ENCODE measurements at places on chromosomes 1 and 21.

GRCh38 chr1:187617776-187618175 is 789.0 kb downstream of the PLA2G4A start:
- DNase-seq: no peak

GRCh38 chr1:200291106-200291505 is 118.7 kb downstream of the ZNF281 start:
- no peak for DNase-seq

DNA sequence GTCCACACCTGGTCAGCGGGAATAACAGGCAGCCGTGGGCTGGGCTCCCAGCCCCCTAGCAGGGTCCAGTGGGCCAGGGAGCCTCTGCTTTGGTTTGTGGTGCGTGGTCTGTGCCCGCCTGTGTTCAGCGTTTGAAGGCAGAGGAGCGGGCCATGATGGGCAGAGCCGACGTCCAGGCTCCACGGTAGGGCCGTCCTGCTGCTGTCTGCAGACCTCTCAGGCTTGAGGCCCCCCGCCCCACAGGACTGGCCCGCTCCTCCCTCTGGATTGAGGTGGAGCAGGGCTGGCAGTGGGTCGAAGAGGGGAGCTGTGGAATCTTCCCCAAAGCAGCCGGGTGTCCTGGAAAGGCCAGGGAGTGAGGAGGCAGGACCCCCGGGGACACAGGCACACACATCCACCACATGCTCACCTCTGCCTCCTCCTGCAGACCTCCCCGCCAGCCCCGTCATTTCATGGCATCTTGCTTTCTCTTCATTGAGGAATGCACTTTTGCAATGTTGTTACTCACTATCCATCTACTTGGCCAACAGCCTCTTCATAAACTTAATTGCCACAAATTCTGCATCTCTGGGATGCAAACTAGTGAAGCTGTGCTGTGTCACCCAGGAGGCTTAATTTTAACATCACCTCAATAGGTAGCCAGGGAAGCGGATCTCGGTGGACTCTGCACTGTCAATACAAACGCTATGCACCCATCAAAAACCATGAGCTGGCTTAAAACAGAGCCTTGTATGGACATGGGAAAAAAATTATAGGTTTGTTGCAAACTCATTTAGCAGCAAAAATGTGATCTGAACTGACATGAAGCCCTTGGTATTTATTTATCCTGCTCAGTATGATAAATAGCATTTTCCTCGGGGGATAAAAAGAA is 85.9 kb downstream of the PDE9A start:
- no peak for DNase-seq

DNA sequence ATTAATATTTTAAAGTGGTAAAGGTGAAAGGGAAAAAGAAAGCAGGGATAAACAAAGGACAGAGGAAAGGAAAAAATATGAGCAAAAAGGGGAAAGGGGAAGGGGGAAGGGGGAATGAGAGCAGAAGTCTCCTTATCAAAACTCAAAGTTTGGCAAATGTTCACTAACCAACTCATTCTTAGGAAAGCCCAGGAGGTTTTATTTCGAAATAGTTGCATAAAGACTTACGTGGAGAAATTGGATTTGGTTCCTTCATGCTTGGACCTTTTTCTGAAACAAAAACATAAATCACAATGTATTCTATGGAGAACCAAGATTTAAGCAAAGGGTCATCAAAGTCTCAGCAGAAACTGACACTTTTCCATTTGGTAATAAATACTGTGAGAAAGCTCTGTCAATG is 188.1 kb downstream of the TGFBR3 start:
- DNase-seq: peak; percentile 77

DNA sequence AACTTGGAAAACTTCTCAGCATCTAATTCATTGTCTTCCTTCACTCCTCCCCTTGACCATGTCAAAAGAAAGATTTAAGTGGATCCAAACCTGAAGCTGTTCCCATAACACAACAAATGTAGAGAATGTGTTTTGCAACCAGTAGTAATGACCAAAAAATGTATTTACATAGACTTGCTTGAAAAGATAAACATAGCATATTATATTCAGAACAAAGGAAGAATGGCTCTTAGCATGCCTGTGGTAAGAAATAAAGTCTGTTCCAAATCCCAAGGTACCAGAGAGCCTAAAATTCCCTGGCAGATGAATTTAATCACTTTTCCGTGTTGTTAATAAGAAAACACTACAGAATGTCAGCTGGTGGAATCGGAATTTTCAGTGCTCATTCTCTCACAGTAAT is 36.8 kb downstream of the FMO3 start:
- peak; percentile 84 for DNase-seq

GRCh38 chr1:167412920-167413319 is 105.4 kb downstream of the CD247 start:
- DNase-seq: no peak

DNA sequence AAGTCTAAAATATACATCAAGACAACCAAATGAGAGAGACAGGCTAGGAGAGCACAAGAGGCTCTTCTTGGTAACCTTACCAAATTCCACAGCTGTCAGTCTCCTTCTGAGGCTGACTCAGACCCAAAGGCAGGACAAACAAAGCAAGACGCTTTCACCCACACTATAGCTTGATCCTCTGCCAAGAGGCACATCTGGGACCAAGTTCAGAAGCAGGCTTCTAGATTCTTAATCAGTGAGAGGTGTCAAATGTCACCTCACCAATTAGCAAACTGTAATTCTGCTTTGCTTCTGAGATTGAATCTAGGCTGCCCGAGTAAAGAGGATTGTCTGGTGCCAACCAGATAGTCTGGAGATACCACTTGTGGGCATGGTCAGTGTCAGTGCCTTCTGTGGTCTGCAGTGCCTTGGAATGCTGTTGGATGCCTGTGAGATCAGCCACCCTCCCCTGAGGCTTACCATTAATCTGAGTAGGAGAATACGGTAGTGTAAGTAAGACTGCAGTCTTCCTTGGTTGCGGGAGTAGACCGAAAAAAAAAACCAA is 151.0 kb downstream of the FMN2 start:
- peak; percentile 70 for DNase-seq

GRCh38 chr1:32828341-32828740 is 10.9 kb downstream of the S100PBP start:
- DNase-seq: no peak

GRCh38 chr1:232319518-232320210 is 310.3 kb downstream of the SIPA1L2 start:
- DNase-seq: no peak

GRCh38 chr1:60948486-60948885 is 133.9 kb upstream of the NFIA start:
- DNase-seq: no peak

GRCh38 chr1:220991959-220992704 is 112.9 kb downstream of the HLX start:
- DNase-seq: no peak

DNA sequence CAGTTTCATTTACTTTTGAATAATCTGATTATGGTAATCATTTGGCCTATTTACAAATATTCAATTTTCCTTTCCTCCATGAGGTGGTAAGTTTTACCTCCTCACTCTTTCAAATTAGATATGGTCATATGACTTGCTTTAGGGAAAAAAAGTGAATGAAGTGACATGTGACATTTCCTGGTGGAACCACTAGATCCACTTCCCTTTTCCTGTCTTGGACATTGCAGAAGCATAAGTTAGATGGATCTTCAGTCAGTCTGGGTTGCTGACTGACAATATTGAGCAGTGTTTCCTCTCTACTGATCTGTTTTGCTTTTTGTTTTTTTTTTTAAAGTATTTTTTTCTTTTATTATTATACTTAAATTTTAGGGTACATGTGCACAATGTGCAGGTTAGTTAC is 481.1 kb upstream of the PTBP2 start:
- no peak for DNase-seq

DNA sequence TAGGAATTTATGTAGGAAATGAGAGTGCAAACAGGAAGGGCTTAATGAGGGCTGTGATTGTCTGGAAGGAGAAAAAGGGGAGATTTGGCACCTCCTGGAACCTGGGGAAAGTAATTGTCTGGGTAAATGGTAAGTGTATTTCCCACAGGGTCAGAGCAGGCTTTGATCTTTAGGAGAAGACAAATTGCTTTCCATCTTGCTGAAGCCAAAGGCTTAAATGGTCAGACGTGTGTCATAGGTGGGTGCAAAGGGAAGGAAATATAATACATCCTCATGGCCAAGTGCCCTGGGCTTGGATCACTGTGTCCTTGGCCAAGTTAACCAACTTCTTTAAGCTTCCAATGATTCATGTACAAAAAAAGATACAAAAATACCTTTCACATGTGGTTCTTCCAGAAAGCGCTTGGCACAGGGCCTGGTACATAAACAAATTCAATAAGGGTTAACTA is 1.3 kb upstream of the DUSP23 start:
- peak; percentile 15 for DNase-seq

- DNase-seq: no peak
Measured at GRCh38 chr1:29047142-29047541, 76.6 kb downstream of the TMEM200B start.

- no peak for DNase-seq
Measured at GRCh38 chr1:38561725-38562124, 297.8 kb downstream of the RRAGC start.

- DNase-seq: no peak
Measured at GRCh38 chr1:204091066-204091465, 18.2 kb downstream of the SOX13 start.

GRCh38 chr1:89598450-89599331 is 34.2 kb upstream of the LRRC8C start:
- peak; percentile 19 for DNase-seq

DNA sequence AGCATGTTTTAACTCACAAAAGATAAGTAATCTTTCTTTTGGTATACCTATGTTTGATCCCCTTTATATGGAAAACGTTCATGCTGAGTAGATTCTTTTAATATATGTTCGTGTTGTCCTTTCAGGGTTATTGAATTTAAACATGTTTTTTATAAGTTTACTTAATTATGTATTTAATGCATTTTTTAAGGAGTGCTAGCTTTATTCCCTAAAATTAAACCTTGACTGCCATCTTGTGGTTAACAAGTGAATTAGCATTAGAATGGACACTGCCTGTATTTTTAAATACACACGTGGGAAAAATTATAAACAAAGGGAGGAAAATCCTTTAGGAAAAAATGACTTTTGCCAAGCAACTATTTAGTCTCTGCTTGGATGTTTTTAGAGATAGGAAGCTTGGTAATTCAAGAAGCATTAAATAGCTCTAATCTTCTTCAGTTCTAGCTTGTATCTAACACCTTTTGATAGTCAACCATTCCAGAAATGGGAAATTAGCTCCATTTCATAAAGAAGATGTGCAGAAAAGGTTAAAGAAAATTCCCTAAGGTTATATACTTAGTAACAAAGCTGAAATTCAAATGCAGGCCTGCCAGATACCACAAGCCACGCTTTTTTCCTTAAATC is 43.0 kb downstream of the UBE2U start:
- no peak for DNase-seq
